ENCODE measurements at places on chromosomes 5 and 9.

DNA sequence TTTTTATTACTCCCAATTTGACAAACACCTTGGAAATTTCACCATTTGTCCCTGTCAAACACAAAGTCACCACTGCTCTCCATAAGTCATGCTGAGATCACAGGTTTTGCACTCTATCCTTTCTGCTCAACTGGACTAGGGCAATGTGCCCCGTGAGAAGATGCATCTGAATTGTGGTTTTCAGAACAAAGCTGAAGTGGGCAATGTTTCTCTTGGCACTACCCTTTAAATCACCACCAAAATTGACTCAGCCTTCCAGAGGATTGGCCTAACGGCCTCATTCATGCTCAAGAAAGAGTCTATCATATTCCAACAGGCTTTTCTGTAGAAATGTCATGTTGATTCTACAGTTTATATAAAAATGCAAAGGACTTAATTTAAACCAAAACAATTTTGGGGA lies 81.0 kb upstream of the TRIO start:
- DNase-seq = no peak

GRCh38 chr5:115168829-115169486 lies 750 bp downstream of the TRIM36 start:
- DNase-seq = no peak

DNA sequence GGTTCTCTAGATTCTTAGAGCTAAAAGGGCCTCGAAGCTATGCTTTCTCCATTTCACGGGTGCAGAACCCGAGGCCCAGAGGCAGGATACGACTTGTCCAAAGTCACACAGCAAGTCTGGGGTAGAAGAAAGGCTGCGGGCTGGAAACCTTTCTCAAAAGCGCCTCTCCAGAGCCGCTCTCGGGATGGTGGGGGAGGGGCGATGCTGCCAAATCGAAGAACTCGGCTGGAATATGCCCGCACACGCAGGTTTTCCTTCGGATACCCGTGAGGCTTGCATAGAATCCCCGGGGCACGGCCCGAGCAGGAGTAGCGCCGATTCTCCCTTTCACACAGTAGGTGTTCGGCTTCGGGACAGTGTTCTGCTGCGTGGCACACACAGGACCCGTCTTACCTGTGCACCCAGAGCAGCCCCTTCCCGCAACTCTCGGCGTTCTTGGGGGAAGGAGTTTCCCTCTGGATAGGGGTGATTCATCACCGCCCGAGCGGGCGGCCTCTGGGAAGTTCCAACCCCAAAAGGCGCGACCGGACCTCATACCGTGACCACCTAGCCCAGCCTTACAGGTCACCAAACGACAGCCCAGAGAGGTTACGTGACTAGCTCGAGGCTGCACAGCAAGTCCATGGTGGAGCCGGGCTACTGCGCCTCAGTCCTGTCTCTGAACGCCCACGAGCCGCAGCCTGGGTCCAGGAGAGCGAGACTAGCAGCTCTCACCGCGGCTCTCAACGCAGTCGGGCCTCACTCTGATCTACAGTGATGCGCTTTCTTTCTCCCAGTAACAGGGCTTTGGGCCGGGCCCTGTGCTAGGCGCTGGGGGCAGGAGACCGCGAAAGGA lies 4.1 kb downstream of the PAX5 start:
- DNase-seq = no peak

DNA sequence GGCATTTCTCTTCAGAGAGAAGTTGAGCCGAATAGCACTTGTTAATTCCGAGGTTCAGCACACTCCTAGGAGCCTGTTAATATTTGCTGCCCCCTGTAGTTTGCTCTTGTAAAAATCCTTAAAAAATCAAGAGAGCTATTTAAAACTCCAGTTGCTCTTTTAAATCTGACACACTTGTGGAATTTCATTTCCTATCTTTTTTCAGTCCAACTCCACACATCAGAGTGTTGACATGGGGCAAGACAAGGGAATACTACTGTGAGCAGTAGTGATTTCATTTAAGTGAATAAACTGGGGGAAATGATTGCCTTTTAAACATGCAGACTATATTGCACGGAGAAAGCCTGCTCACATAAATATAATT lies 1096.3 kb upstream of the DMAC1 start:
- DNase-seq = no peak

- no peak for DNase-seq
These were observed 6.6 kb downstream of the GALNT10 start for GRCh38 chr5:154196955-154197652.

DNA sequence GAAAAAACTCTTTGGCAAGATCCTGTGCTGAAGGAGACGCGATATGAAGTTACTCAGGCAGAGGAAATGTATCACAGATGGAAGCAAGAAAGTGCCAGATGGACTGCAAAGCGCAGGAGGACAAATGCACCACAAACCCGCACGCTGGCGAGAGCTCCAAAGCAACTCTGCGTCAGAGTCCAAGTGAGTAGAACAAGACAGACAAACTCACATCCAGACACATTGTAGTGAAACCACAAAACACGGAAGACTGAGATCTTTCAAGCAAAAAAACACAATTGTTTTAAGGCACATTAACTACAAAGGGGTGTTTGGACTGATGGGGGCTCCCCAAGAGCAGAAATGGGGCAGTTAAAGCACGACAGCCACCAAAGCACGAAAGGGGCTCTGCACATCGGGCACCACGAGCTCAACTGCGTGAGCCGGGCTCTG lies 39.2 kb upstream of the NKD2 start:
- DNase-seq = no peak

- DNase-seq = no peak
These were observed 13.4 kb upstream of the LTC4S start for GRCh38 chr5:179780362-179780761.

DNA sequence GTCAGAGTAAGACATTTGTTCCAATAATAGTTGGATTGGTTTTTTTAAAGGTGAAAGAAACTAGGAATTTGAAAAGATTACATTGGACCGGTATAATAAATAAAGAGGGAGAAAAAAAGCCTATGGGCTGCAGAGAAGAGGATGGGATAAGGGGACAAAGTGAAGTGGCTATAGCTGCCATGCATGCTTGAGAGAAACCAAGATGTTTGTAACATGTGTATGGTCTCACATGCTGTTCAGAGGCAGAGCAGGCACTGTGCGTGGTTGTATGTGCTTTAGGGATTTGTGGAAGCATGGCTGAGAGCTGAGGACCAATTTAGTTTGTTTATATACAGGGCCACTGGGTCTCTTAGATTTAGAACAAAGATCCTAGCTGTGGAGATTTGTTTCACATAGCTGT lies 32.7 kb downstream of the LNPEP start:
- no peak for DNase-seq

DNA sequence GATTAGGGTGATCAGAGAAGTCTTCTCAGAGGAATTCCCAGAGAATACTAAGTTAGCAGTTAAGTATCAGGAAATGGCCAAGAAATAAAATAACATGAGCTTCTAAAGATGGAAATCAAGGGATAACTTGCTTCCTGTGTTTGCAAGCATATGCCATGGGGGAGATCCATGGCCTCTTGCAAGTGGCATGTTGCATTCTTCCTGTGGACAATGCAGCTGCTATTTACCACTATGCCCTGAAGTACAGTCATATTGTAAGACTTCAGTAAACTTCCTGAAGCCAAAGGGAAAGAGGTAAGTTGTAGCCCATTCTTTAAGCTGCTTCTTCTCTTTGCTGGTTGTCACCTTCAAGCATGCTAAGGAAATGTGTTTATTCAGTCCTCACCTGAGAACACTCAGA lies 154.7 kb upstream of the RUSC2 start:
- no peak for DNase-seq

- DNase-seq = no peak
These were observed 423.6 kb downstream of the CDK5RAP2 start for GRCh38 chr9:120156376-120156775.

DNA sequence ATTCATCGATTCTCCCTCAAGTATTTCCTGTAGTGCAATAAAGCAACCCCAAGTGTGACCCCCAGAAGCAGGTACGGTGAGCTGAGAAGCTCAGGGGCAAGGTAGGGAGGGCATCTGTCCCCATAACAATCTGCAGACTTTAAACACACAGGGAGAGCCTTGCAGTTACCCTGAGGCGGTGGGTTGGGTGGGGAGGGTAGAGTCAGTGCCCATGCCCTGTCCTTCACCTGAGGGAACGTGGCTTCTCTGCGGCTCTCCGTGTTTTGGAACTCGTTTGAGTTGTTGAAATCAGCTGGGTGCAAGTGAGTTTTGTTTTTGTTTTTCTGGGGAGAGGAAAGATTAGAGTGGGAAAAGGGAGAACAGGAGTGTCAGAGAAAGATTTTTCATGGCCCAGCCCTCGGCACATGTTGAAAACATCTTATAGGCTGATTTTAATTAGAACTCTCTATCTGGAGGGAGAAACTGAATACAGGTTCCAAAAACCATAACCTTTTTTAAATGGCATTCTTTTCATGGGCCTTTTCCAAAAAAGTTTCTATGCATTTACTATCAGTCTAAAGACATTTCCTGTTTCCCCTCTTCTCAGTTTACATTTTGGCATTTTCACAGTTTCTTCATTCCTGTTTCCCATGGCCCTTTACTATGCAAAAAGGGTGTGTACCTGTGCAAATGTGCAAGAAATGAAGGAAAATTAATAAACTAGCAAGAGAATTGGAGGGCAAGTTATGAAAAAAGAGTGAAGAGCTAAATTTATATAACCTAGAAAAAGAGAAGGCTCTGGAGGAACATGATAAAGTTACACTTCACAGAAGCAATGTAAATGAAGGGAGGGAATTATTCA lies 266.5 kb upstream of the VLDLR start:
- DNase-seq = no peak

- DNase-seq = no peak
These were observed 478.4 kb upstream of the DAP start for GRCh38 chr5:11239261-11240015.
